NCI-H510A (cell line): ENCODE measurements at places on chromosomes 7 and 10.

- no peak for DNase-seq
These were observed 626 bp upstream of the BMS1 start for GRCh38 chr10:42781893-42782445.

- DNase-seq: no peak
These were observed 290.9 kb downstream of the DNAJB9 start for GRCh38 chr7:108860615-108861014.

- no peak for DNase-seq
These were observed 56.9 kb upstream of the FHIP2A start for GRCh38 chr10:114764656-114765055.

- no peak for DNase-seq
These were observed 41.0 kb downstream of the MCMBP start for GRCh38 chr10:119831656-119832055.

DNA sequence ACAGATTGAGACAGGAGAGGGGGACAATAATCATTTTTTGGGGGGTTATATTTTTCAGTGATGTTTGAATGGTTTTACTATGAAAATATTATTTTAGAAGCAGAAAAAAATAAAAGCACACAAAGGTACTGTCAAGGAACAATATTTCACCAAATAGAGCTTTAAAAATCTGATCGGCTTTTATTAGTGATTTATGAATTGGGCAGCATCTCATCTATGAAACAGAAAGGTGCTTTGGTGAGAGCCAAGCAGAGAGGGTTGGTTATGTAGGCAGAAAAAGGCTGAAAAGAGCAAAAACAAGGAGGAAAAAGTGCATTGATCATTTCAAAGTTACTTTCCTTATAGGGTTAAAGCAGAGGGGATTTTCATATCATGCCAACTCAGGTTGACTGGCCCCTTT, 26.4 kb upstream of the CPA2 start:
- no peak for DNase-seq
